ENCODE measurements at places on chromosomes 7 and 10.

DNA sequence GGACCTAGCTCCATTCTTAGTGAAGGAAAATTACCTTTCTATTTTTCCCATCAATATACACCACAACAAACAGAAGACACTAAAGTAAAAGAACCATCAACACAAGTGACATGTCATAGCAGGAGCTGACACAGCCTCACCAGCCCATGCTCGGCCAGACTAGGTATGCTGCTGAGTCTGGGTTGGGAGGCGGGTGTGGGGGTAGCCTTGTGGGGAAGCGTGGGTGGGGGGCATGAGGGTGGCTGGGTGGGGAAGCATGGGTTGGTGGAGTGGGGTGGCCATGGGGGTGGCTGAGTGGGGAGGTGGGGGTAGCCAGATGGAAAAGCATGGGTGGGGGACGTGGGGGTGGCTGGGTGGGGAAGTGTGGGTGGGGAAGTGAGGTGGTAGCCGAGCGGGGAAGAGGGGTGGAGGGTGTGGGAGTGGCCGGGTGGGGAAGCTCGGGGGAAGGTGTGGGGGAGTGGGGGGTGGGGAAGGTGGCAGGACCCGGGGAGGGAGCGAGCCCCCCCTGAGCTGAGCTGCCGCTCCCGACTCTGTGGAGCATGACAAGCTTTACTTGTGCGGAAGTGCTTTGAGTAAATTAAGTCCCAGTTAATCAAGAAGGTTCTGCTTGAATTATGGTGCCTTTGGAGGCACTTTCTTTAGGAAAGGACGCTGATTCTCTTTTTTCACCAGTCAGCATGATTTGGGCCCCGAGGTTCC is 294.6 kb upstream of the ZNF32 start:
- DNase-seq = no peak

- no peak for DNase-seq
Measured at GRCh38 chr7:91995391-91996105, 54.9 kb downstream of the AKAP9 start.

- DNase-seq = no peak
Measured at GRCh38 chr7:50661345-50662040, 96.3 kb upstream of the DDC start.

GRCh38 chr10:112223725-112224124 is 40.2 kb upstream of the GPAM start:
- no peak for DNase-seq

GRCh38 chr10:102342958-102343357 is 52.5 kb upstream of the NFKB2 start:
- no peak for DNase-seq

DNA sequence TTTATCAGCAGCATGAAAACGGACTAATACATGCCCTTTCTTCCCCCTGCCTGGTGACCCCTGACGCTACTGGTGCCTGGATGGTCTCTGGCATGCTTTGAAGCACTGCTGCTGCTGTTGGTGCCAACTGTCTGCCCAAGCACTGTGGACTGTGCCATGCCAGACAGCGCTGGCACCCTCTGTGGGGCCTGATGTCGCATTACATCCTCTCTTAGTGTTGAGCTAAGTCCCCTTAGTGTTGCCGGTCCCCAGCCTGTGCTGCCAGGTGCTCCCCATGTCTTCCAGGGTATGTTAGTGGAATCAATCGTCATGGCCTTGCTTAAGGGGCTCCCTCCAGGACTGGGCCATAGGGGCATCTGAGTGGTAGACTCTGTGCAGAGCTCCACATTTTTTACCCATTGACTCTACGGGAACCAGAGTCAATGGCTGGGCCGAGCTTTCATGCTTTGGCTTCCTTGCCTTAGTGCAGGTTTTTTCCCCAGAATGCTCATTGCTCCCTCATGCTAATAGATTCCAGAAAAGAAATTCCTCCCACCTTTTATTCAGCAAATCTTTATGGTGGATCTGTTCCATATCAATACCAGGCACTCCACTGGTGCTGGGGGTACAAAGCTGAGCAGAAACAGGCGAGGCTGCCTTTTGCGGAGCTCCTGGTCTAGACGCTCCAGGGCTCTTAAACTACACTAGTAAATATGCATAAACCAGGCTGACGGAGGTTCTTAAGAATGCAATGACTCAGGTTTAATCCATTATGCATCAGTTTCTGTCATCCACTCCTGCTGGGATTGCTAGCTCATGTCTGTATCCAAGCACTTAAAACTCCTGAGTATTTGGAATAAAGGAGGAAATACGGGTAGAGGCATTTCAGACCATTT is 21.8 kb upstream of the MRC1 start:
- DNase-seq = no peak

All from NCI-H526 (cell line).